ENCODE measurements at places on chromosomes 1 and 21.

DNA sequence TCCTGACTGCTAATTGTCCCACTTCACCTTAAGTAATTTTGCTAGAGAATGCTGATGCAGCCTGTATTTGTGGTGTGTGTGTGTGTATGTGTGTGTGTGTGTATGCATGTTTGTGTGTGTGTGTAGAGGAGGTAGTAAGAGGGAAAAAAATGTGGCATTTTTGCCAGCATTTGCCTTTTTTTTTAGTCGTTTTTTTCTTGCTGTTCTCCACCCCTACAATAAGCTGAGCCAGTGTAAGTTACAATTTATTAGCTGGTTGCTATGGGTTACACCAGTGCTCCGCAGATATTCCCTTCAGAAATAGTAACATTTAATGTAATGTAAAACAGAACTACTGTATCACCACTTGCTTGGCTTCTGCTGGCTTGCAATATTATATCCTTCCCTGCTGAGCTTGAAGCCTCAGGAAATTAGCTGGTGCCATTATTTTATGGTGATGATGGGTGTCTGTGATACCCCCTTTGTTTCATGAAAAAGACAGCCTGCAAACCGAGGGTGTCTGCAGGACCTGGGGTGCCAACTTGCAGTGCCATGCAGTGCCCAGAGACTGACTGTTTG is 23.4 kb upstream of the IGSF3 start:
- DNase-seq, result no peak

DNA sequence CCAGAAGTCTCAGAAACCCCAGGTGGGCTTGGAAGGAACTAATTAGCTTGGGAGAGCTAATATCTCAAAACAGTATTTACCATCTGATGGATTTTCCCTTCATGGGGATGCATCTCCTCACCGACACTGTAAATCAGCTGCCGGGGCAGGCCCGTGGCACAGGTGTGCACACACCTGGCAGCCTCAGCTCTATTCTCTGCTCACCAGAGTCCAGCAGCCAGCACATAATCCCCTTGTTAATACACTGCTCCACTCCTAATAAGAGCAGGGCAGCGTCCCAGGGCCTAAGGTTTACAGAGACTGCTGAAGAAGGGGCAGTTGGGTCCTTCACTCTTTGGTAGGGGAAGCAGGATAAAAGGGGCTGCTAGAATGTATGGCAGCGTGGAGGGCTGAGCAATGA is 200.0 kb downstream of the TOMM20 start:
- DNase-seq, result no peak

DNA sequence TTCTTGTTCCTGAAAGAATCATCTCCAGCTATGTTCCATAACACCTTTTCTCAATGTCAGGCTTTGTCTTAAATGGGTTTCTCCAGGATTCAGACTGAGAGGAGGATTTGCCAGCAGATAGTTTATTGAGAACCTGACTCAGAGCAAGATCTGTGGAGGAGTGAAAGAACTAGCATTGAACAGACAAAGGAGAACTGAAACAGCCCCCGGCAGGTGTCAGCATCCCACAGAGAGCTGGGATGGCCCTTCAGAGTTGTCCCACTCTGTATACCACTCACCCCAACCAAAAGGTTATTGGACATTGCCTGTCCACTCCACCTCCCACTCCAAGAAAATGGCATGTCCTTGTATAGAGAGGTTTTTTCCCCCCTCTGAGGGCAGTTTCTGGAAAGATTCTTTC is 270.7 kb downstream of the PAPPA2 start:
- no peak for DNase-seq

DNA sequence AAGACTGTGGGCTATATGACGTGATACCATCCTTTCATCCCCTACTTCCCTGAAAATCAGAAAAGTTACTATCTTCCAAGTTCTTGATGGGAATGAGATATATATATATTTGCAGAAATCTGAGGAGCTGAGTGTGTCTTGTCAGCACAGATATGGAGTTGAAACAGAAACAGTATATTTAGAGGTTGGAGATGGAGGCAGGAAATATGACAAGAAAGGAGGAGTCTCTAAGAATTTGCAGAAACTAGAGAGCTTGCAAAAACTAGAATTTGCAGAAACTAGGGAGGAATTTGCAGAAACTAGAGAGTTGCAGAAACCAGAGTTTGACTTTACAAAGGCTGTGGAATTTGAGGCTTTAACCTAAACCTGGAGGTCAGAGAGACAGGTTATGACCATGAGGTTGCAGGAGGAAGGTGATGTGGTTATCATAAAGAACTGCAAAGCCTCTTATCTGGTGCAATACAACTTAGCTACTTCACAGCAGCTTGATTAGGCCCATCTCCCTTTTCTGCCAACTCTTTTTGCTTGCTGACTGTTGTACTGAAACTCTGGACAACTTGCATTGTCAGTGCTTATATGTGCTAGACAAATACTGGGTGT is 22.3 kb downstream of the XCL2 start:
- no peak for DNase-seq

GRCh38 chr1:67188137-67188536 is 21.9 kb downstream of the IL23R start:
- DNase-seq, result no peak

GRCh38 chr1:209584231-209584672 is 738 bp downstream of the CAMK1G start:
- DNase-seq, result no peak

DNA sequence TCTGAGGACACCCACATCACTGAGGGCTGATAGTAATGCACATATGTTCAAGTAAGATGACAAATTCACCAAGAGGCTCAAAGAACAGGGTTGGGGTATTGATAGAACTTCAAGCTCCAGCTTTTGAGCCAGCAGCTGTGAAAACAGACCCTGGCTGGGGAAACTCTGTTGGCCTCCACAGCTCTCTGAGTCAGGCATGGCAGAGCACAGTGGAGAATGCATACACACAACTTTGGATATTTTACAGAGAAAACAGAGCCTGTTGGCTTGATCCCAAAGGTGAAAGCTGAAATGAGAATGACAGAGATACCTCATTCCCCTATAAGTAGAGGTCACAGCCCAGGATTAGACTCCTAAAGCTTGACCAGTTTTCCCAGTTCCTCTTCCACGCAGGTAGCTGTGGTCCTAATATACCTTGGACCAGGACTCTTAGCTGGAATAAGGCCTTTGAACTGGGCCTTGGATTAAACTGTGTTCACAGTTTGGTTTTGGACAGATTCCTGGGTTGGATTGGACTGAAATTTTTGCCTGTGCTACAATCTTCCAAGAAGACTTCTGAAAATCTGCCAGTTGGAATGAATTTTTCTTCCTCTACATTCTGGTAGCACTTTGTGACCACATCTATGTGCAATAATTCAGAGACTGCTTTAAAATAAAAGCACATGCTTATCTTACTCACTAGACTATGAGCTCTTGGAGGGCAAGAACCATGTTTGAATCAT is 101.6 kb upstream of the HMGB4 start:
- no peak for DNase-seq
